ENCODE measurements at places on chromosomes 1 and 21.
A peak's percentile ranks its signal among the peaks of the same experiment; 100 is the strongest.

- DNase-seq = no peak
Measured at GRCh38 chr1:225888289-225888897, 553 bp downstream of the LEFTY1 start.

DNA sequence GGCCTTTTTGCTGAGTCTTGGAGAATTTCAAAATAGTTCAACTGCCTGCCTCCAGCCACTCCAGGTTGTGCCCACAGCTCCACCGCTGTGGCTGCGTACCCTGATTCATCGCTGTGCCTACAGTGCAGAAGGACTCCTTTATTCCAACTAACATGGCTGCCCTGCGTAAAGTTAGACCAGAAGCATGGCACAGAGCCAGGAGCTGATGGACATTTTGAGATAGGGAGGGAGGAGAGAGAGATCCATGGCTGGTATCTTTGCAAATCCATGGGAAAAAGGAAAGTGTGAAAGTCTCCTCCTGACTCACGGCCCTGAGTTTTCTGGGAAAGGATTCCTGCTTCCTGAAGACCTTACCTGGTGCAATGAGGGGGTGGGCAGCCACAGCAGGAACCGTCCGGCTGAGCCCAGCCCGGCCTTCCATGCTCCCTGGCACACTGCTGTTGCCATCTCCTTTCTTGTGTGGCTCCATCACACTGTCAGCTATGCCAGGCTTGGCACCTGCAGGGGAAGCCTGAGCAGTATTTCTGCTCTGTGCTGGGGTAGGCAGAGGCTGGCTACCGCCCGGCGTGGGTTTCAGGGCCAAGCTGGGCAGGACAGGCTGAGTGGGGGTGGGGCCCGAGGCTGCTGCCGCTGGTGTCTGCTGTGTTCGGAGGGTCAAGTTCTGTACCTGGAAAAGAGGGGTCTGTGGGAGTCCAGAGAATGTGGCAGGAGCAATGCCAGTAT lies 46.0 kb upstream of the A3GALT2 start:
- DNase-seq = no peak

DNA sequence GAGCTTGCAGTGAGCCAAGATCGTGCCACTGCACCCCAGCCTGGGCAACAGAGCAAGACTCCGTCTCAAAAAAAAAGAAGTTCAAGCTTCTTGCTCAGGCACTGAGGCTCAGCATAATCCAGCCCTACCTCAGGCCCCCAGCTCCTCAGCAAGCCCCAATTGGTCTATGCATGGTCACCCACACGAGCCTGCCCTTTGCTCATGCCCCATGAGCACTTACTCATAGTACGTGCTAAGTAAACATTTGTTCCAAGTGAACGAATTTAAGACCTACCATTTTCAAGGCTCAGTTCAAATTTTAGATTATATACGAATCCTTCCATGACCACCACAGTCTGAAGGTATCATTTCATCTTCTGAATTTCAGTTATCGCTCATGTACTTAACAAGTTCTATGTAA lies 4.3 kb downstream of the PDZK1 start:
- no peak for DNase-seq

DNA sequence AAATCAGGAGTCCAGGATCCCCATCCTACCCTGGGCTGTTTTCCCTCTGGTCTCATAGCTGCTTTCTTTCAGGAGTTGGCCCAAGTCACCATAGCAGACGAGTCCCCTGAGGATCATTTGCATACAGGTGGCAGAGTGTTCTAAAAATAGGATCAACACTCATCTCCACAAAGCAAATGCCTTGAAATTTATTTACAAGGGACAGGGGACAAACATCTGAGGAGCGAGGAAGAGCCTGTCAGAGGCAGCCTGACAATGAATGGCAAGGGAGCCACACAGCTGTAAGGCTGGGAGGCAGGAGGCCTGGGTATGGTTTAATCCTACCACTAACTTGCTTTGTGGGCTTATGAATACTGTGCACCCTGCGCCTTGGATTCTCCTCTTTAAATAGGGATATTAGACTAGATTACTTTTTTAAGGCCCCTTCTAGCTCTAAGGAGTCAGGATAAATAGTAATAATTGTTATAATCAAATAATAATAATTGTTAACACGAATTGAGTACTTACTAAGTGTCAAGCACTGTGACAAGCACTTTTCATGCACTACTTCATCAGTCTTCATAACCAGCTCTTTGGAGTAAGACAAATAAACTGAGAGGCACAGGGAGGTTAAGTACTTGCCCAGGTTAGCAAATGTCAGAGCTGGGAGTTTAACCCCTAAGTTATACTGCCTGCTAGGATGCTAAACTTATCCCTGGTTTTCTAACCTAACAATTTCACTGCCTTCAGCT lies 34.5 kb downstream of the RAB3B start:
- no peak for DNase-seq

DNA sequence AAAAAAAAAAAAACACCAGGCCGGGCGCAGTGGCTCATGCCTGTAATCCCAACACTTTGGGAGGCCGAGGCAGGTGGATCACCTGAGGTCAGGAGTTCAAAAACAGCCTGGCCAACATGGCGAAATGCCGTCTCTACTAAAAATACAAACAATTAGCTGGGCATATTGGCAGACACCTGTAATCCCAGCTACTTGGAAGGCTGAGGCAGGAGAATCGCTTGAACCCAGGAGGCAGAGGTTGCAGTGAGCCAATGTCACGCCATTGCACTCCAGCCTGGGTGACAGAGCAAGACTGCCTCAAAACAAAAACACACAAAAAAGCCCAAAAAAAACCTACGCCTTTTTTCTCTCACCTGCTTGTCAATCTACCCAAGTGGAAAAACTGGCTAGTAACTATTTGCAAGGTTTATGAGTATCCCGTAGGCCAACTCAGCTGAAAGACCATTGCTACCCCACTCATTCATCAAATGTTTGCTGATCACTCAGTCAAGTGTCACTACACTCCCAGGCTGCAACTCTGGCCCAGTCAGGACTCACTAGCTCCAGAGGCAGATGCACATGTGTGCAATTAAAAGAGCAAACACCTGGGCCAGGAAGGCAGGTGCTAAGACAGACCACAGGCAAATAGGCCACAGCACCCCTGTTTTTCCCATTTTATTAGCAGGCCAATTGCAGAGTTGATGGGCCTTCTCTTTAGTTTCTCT lies 2.0 kb downstream of the CSRP1 start:
- DNase-seq = no peak

GRCh38 chr1:214351551-214352277 lies 70.8 kb downstream of the SMYD2 start:
- DNase-seq = no peak

DNA sequence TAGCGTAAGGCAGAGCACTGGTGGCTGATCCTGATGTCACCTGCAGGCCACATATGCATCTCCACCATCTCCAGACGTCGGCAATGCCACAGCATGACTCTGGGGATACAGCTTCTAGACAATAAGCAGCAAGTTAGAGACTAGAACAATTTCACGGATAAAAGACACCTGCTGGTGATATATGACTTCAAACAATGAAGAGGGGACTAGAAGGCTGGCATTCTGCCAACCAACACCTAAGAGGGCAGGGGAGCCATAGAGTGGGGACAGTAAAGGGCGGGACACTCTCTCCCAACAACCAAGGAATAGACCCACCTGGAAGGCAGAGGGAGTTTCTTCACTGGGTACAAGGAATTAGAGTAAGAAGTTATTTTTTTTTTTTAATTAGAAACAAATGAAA lies 126.7 kb downstream of the SIM2 start:
- DNase-seq = no peak

GRCh38 chr1:9728451-9729295 lies 77.1 kb downstream of the PIK3CD start:
- peak; percentile 84 for DNase-seq

GRCh38 chr1:180112984-180113647 lies 41.6 kb upstream of the QSOX1 start:
- DNase-seq = no peak

- DNase-seq = no peak
Measured at GRCh38 chr1:23594927-23595353, 35.6 kb upstream of the ID3 start.

GRCh38 chr1:75539230-75540116 lies 71.4 kb downstream of the SLC44A5 start:
- DNase-seq = no peak

GRCh38 chr1:65343286-65343685 lies 33.9 kb downstream of the DNAJC6 start:
- DNase-seq = no peak

DNA sequence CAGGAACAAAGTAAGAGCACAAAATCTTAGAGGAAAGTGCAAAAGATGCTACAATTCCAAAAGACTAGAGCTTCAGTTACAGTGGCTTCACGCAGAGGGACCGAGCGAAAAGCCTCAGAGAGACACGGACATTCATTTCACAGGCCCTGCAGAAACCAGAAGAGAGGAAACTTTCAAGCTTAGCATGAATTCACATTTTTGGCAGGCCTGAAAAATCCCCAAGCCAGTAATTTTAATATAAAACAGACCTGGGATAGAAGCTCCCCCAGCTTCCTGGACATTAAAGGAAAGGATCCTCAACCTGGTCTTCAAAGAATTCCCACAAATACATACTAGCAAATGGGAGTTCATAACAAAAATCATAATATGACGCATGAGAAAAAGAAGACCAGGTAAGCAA lies 66.2 kb downstream of the HSF2BP start:
- DNase-seq = no peak

- DNase-seq = peak; percentile 21
Measured at GRCh38 chr21:33901412-33902288, 14.0 kb downstream of the ATP5PO start.

DNA sequence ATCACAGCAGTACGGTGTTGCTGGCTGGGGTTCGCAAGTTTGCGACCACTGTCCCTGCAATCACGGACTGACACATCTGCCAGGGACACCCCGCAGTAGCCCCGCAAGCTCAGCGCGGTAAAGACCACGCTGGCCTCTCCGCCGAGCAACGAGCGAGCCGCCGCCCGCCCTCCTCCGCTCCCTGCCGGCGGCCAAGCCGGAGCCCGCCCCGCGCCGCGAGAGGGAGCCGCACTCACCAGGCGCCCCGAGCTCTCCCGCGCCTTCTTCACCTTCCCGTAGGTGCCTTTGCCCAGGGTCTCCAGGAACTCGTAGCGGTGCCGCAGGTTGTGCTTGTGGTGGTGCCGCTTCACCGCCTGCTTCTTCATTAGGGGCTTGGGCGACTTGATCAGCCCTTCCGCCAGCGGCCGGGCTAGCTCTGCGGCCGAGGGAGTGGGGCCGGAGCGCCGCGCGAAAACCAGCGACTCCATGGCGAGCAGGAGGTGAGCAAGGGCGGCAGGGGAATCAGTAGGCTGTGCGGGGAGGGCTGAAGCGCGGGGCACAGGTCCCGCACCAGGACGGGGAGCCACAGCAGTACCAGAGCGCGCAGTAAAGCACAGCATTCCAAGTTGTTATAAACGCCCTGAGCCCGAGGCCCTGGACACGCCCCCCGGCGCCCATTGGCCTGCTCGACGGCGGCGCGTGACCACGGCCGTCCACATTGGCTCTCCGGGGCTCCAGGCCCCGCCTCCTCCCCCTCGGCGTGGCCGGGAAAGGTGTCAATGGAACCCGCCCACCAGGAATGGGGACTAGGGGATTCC lies at the start of gene NUAK2:
TSS of gene NUAK2 (minus strand) at position 584 of the 797 bp plus-strand sequence. CDS start at position 467, 117 bp downstream.
- peak; percentile 73 for DNase-seq

DNA sequence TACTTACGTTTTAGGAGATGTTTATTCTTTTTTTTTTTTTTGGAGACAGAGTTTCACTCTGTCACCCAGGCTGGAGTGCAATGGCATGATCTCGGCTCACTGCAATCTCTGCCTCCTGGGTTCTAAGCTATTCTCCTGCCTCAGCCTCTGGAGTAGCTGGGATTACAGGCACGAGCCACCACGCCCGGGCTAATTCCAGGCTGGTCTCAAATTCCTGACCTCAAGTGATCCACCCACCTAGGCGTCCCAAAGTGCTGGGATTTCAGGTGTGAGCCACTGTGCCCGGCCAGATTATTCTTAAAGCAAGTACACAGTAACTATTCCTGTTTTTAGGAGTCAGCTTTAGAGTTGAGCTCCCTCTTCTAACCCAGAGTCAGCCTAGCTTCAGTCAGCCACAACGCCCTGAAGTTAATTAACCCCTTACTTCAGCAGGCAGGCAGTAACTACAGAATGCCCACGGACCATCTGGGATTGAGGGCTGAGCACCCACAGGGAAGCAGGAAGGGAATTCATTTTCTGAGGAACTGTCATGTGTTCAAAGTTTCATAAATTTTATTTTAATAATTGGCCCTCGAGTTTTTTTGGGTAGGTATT lies 5.3 kb upstream of the ID3 start:
- DNase-seq = no peak

DNA sequence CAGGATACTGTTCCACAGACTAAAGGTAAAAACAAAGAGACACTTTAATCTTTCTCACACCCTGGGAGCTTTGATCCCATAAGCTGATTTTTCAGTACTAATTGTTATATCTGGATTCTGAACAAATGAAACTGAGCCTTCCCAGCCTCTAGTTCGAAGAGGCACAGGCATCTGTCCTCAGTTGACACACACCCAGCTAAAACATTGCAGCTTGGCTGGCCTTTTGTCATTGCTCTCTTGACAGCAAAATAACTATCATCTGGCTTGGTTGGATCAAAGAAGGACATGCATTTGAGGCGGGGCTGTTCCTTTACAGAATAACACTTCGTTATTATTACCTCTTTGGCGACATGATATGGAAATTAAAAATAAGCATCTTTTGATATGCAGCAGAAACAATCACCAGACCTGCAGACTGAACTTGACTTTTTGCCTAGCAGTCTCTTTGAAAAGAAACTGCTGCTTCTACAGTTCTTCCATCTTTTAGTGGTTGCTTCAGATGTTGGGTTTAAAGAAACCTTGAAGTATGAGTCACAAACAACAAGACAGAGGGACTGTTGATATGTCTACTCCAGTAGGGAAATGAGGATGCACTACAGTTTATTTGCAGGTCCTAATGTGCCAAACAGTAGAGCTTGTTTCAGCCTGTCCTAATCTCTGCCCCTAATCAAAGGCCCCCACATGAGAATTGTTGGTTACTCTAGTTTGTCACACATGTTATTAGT lies 166.5 kb downstream of the TPR start:
- DNase-seq = no peak

GRCh38 chr1:43556782-43557181 lies 26.1 kb downstream of the PTPRF start:
- DNase-seq = no peak

DNA sequence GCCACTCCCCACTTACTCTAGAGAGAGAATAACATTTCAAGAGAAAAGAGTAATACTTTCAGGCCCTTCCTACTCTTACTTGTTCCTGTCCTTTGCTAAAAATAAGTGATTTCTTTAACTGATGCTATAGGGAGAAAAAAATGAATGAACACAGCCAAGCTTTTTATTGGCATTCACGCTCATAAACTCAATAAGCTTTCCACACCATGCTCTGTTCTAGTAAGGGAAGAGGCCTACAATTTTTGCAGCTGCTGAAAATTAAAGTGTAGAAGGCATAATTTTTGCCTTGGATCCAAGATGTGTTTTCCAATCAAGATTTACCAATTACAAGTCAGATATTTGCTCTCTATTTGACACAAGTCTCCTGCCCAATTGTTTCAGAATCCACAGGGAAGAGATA lies 188.1 kb upstream of the RGS18 start:
- DNase-seq = no peak

GRCh38 chr1:54857746-54858561 lies 29.0 kb downstream of the DHCR24 start:
- DNase-seq = no peak

- DNase-seq = peak; percentile 88
Measured at GRCh38 chr1:174968750-174969244, 30.9 kb upstream of the CACYBP start.
